ENCODE measurements at places on chromosomes 6 and 20. TPM values are rescaled to one million over a fixed set of nuclear protein-coding genes. Genes with fewer than 3 reads are reported as not detected.

DNA sequence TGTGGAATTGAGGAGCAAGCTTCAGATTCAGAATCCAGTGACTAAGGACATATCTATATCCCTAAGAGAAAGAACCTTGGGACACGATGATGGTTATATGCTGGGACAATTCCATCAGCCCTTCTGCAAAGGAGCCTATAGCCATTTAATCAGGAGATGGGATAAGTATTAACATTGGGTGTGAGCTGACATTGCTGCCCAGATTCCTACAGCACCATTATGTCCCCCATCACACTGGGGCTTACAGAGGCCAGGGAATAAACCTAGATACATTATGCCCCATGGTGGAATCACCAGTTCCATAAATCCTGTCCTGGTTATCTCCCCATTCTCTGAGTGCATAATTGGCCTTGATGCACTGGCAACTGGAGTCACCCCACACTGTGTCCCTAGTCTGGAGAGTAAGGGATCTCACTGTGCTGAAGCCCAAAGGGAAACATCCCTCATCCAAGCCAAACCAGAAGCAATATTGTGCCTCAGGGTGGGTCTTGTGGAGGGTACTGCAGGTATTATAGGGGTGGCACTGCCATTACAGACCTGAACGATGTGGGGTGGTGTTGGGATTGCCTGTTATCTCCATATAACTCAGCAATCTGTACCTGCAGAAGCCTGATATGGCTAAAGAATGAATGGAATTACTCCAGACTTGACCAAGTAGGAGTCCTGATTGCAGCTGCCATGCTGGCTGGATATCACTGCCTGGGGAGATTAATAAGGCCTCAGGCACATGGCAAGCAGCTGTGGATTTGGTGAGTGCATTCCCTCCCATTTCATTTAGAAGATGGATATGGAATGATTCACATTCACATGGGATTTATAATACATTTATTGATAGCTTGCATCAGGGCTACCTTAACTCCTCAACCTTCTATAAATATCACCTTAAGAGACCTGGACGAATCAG, 5.0 kb downstream of the HLA-A start:
- DNase-seq = no peak

DNA sequence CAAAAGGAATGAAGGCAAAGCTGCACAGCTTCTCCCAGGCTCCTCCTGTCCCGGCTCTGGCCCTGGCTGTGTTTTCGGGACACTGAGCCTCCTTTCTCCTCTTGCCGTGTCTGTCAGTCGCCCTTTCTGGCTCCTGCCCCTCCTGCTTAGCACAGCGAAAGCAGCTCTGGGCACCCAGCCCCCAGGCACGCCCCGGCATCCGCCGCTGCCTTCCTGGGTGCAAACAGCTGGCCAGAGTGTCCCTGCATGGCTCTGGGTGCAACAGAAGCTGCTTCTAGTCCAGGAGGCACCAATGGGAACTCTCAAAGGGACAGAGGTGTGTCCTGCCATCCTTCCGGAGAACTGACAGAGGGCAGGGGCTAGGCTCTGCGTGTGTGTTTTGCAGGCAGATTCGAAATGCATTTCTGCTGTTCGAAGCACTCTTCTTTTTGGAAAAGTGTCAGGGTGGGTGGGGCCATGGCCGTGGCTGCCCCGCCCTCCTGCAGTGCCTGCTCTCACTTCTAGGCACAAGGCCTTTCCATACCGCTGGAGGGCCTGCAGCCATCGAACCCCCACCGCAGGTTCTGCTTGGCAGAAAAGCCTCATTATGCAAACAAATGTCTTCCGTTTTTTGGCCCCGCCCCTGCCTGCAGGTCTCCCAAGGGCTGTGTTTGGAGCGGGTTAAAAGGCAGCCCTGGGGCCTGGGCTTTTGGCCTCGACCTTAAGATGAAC, 15.5 kb downstream of the COL9A3 start:
- no peak for DNase-seq

GRCh38 chr20:58899512-58899911, 47.0 kb downstream of the GNAS start:
- no peak for DNase-seq

GRCh38 chr6:170046791-170047626, 243.9 kb downstream of the DLL1 start:
- no peak for DNase-seq

DNA sequence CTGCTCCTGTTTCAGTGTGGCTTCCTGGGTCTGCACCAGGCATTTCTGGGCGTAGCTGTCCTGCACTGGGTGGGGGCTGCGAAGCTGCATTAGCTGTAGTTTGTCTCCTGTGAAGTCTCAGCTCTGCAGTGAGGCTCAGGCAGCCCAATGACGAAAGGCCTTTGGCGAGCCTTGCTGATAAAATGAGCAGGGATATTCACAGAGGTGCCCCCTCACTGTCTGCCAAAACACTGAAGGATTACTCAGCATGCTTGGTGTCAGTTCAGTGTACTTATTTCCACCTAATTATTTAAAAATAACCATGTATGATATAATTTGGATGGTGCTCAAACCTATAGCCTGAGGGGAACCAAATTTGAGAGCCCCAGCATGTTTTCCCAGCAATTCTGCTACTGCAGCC, 73.5 kb downstream of the ECT2L start:
- DNase-seq = no peak

GRCh38 chr6:112235956-112236355, 18.4 kb downstream of the LAMA4 start:
- DNase-seq = no peak

- no peak for DNase-seq
Measured at GRCh38 chr6:128981716-128982115, 98.8 kb downstream of the LAMA2 start.

- DNase-seq = no peak
Measured at GRCh38 chr6:89689732-89690131, 51.2 kb upstream of the LYRM2 start.

- no peak for DNase-seq
Measured at GRCh38 chr6:150144294-150144868, 1.5 kb downstream of the PPP1R14C start.

DNA sequence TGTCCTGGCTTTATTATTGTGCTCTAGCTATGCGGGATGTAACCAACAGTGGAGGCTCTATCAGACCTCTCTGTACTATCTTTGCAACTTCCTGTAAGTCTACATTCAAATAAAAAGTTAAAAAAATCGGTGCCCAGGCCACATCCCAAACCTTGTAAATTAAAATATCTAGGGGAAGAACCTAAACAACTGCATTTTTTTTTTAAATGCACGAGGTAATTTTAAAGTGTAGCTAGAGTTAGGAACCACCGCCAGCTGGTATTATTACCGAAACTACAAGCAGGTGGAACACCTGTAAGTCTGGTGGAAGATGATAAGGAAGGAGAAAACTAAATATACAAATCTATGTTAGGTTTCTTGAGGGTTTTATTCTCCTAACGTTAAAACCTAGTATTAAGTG, 34.5 kb upstream of the ID4 start:
- DNase-seq = no peak

- no peak for DNase-seq
Measured at GRCh38 chr6:44537306-44538049, 150.0 kb downstream of the CDC5L start.

DNA sequence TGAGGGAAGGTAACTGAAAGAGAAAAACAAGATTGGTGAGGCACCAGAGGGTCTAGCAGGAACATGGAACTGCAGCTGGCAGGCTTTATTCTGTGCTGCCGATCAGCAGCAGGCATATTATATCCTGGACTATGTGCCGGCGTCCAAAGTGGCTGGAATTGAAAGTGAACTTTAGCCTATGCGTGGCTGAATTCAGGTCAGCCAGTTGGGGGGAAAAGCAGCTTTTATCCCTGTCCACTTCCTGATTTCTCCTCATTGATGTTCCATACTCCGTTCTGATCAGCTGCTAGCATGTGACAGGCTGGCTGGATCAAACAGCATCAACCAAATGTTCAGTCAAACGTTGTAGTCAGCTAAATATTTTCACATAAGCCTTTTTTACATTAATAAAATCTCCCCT, 99.0 kb downstream of the CAP2 start:
- no peak for DNase-seq

- DNase-seq = no peak
Measured at GRCh38 chr6:1485678-1486077, 96.3 kb downstream of the FOXF2 start.

Gene SULF2
- 108 TPM for polyA plus RNA-seq

Gene PKHD1
- 23.8 TPM for polyA plus RNA-seq

Gene ZBTB22
- 21.7 TPM for polyA plus RNA-seq

Gene GPX5
- not detected for polyA plus RNA-seq

Gene SLC35D3
- polyA plus RNA-seq = 0.11 TPM

Gene UBE2C
- polyA plus RNA-seq = 64.9 TPM

Gene RBPJL
- polyA plus RNA-seq = not detected

Gene PGC
- not detected for polyA plus RNA-seq

All from left renal pelvis (tissue), 4 donors.